ENCODE measurements at places on chromosomes 7 and 10.

GRCh38 chr7:2757904-2758672, 70.1 kb downstream of the AMZ1 start:
- peak; percentile 93 for DNase-seq

DNA sequence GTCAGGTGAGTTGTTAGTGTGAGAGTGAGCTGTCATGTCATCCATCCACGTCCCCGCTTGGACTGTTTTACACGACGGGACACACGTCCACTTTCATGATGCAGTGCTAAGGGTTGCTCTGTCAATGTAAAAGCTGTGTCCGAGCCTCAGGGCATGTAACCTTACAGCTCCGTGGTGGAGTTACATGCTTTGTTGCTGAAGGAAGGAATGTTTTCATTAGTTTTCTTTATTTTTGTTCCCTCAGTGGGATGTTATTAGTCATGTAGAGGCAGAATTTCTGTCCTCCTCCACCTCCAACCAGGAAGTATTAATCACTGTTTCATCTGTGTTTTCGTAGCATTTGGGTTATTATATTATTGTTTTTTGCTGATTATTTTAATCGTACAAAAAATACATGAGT, 88.6 kb downstream of the NRG3 start:
- no peak for DNase-seq

DNA sequence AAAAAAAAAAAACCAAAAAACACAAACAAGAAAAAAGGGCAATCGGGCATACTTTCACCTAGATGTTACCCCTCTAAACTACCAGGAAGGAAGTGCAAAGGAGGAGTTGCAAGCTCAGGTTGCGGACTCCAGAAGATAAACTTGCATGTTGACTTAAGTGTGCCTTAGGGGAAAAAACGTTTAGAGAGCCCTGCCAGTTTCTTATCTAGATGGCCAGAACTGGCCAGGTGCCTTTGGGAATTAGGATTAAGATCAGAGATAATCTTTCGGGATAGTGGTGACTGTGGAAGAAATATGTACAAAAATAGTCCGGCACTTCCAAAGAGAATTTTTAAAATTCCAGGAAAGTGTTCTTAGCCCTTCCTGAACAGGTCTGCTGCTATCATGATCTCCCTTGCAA, 17.6 kb downstream of the EVX1 start:
- no peak for DNase-seq

- no peak for DNase-seq
These were observed 44.0 kb downstream of the MGMT start for GRCh38 chr10:129511086-129511485.

DNA sequence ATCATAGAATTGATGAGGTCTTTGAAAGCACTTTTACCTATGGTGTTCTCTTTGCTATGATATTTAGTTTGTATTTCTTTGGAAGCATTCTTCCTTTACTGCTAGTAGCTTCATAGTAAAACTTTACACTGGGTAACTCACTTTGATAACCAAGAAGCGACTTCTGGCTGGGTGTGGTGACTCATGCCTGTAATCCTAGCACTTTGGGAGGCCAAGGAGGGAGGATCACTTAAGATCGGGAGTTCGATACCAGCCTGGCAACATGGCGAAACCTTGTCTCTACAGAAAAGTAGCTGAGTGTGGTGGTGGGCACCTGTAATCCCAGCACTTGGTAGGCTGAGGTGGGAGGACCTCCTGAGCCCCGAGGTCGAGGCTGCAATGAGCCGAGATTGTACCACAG, 36.2 kb downstream of the CCDC126 start:
- no peak for DNase-seq

GRCh38 chr7:65304175-65304574, 69.5 kb upstream of the ZNF92 start:
- no peak for DNase-seq

- DNase-seq, result no peak
These were observed 3.1 kb upstream of the FAM171A1 start for GRCh38 chr10:15374156-15374555.

GRCh38 chr7:151460474-151460855, 20.5 kb upstream of the CRYGN start:
- DNase-seq, result no peak

- DNase-seq, result no peak
These were observed 64.2 kb upstream of the CAPZA2 start for GRCh38 chr7:116798232-116798631.

DNA sequence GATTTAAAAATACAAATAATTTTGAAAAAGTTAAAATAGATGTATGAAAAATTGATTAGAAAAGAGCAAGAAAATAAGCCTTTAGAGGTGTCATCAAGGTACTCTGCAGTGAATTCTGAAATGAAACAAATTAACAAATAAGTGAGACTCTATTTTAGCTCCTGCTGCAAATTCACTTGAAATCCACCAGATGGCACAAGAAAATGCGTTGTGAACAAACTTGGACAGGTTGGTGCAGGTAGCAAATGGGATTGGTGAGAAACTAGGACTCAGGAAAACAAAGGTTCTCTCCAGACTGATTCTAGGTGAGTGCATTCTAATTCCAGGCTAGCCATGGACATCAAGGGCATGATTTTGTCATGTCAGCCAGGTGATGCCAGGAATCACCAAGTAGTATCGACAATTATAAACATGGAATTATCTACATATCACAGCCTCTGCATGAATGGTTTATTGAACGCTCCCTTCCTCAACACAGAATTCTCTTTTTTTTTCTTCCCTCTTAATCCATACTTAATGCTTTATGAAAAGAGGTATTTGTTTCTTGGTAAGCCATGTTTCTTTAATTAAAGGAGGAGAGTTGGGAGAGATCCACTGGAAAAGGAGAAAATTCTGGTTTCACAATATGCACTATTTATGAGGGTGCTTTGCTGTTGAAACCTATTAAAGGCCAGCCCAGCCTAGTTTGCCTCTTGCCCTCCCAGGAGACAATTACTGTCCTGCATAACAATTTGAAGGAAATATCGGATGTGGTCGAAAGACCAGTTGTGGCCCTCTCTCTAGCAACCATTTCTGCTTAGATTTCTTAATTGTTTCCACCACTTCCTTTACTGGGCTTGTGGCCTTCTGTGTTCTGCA, 118.1 kb downstream of the ZNF365 start:
- no peak for DNase-seq
